ENCODE measurements at places on chromosomes 1 and 21. TPM values are rescaled to one million over a fixed set of nuclear protein-coding genes. Genes with fewer than 3 reads are reported as not detected.

GRCh38 chr1:174157157-174157806 lies 2.0 kb upstream of the RABGAP1L start:
- H3K27me3 ChIP-seq = peaks cover 4% of the 10 kb centered on the region
- no peak for DNase-seq
- no peak overlapping the region for H3K27ac ChIP-seq
- H3K4me3 ChIP-seq = no peak overlapping the region
- no peaks in the 10 kb centered on the region for H3K36me3 ChIP-seq

- H3K4me1 ChIP-seq = peaks cover 7% of the 10 kb centered on the region
- peaks cover 3% of the 10 kb centered on the region for H3K27me3 ChIP-seq
- H3K36me3 ChIP-seq = no peaks in the 10 kb centered on the region
- H3K4me3 ChIP-seq = no peak overlapping the region
- H3K27ac ChIP-seq = no peak overlapping the region
- DNase-seq = no peak
These were observed 43.1 kb downstream of the PKN2 start for GRCh38 chr1:88727205-88727604.

DNA sequence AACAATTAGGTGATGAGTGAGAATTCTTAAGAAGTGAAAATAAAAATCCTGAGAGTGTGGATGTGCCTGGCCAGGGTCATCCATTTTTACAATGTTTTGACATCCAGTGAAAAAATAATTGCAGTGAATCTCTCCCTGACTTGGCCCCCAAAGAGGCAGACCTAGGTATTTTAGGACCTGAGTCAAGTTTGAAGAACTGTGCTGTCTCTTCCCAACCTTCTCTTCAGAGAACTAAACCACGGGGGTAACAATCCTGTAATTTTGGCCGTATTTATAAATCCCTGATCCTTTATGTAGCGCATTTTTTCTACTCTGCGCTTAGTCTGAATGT lies 43.3 kb upstream of the PPP2R5A start:
- no peaks in the 10 kb centered on the region for H3K4me1 ChIP-seq
- no peak overlapping the region for H3K4me3 ChIP-seq
- H3K27ac ChIP-seq = no peak overlapping the region
- no peaks in the 10 kb centered on the region for H3K36me3 ChIP-seq
- H3K27me3 ChIP-seq = no peaks in the 10 kb centered on the region
- no peak for DNase-seq

DNA sequence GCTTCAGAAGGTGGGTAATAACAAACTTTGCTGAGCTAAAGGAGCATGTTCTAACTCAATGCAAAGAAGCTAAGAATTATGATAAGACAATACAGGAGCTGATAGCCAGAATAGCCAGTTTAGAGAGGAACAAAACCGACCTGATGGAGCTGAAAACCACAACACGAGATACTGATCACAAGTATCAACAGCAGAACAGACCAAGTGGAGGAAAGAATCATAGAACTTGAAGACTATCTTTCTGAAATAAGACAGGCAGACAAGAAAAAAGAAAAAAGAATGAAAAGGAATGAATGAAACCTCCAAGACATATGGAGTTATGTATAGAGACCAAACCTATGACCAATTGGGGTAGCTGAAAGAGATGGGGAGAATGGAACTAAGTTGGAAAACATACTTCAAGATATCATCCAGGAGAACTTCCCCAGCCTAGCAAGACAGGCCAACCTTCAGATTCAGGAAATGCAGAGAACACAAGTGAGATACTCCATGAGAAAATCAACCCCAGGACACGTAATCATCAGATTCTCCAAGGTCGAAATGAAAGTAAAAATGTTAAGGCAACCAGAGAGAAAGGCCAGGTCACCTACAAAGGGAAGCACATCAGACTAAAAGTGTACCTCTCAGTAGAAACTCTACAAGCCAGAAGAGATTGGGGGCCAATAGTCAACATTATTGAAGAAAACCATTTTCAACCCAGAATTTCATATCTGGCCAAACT lies 20.5 kb downstream of the CD84 start:
- H3K36me3 ChIP-seq = no peaks in the 10 kb centered on the region
- H3K4me1 ChIP-seq = no peaks in the 10 kb centered on the region
- no peak for DNase-seq

DNA sequence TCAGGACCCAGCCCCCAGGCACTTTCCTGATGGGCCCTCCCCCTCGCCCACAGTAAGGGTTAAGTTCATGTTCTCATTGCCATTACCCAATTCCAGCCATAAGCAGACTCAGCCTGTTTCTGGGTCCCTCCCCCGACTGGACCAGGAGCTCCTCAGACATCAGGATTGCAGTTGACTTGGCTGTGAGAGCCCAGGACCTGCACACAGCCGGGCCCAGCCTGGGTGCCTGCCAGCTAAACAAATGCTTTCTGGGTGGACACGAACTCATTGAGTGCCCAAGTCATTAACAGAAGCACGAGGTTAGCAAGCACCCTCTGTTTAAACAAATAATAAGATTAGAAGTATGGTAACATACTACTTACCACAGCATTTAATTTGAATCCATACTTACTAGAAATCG lies 147.9 kb upstream of the POU3F1 start:
- peaks cover 3% of the 10 kb centered on the region for H3K27me3 ChIP-seq
- peaks cover 5% of the 10 kb centered on the region for H3K36me3 ChIP-seq
- H3K4me3 ChIP-seq = no peak overlapping the region
- H3K4me1 ChIP-seq = peaks cover 14% of the 10 kb centered on the region
- no peak overlapping the region for H3K27ac ChIP-seq

GRCh38 chr1:42251042-42251441 lies 84.0 kb downstream of the FOXJ3 start:
- DNase-seq = no peak
- no peak overlapping the region for H3K27ac ChIP-seq
- no peaks in the 10 kb centered on the region for H3K4me1 ChIP-seq

GRCh38 chr1:230350208-230350921 lies 75.8 kb downstream of the PGBD5 start:
- no peak for DNase-seq
- peaks cover 37% of the 10 kb centered on the region for H3K4me1 ChIP-seq
- H3K36me3 ChIP-seq = peaks cover 11% of the 10 kb centered on the region
- no peak overlapping the region for H3K27ac ChIP-seq
- H3K27me3 ChIP-seq = peaks cover 2% of the 10 kb centered on the region

Gene RAB3B
- 12.9 TPM for total RNA-seq
